BJ (cell line): ENCODE measurements at places on chromosomes 12 and 14.

- DNase-seq = no peak
Observed at GRCh38 chr14:101350021-101350420, 211.3 kb upstream of the DIO3 start.

DNA sequence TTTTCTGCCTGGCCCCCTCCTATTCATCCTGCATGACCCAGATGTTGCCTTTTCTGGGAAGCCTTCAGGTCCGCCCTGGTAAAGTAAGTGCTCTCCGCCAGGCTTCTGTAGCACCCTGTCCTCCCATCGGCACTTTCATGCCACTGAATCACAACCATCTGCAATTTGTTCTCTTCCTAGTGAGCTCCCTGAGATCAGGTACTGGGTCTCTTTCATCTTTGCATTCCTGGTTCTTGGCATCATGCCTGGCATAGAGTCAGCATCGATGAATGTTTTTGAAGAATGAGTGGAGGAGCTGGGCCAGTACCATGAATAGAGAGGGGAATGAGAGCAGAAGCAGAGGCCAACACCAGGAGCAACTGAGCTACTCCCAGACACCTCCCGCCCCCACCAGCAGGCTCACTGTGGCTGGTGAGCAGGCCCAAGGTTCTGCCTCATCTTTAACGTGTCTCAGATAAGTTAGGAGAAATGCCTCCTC lies 13.1 kb downstream of the ZDHHC22 start:
- DNase-seq = no peak

GRCh38 chr12:64450711-64451486 lies 1.0 kb upstream of the TBK1 start:
- DNase-seq = no peak

DNA sequence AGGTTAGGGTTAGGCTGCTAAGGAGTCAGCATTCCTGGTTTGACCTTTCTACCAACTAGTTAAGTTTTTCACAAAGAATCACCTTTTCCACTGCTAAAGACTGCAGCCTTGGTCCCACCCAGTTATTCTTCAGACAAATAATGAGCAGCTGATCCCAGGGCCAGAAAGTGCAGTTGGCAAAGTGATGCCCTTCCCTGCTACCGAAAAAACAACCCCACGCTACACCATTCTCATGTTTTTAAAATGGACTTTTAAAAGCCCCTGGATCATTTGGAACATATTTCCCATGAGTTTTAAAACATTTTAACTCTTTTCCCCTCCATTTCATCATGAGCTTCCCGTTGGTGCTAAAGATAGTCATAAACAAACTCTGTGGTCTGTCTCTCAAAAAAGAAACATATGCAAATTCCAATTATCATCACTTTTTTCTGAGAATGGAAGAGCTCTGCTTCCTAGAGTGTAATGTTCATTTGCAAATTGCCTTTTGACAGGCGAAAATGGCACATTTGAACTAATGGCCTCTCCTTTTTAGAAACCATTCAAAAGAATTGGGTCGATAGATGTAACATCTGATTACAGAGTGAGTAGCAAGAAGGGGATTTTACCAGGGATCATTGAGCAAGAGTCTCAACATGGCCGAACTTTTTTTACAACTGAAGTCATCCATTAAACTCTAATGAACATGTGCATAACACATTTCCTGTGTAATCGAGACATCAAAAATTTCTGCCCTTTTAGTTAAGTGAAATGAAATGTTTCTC lies 129.3 kb upstream of the RAP1B start:
- peak; percentile 92 for DNase-seq

GRCh38 chr12:72889791-72890190 lies 617.6 kb downstream of the TRHDE start:
- no peak for DNase-seq

GRCh38 chr14:47438650-47439140 lies 236.7 kb downstream of the MDGA2 start:
- no peak for DNase-seq

DNA sequence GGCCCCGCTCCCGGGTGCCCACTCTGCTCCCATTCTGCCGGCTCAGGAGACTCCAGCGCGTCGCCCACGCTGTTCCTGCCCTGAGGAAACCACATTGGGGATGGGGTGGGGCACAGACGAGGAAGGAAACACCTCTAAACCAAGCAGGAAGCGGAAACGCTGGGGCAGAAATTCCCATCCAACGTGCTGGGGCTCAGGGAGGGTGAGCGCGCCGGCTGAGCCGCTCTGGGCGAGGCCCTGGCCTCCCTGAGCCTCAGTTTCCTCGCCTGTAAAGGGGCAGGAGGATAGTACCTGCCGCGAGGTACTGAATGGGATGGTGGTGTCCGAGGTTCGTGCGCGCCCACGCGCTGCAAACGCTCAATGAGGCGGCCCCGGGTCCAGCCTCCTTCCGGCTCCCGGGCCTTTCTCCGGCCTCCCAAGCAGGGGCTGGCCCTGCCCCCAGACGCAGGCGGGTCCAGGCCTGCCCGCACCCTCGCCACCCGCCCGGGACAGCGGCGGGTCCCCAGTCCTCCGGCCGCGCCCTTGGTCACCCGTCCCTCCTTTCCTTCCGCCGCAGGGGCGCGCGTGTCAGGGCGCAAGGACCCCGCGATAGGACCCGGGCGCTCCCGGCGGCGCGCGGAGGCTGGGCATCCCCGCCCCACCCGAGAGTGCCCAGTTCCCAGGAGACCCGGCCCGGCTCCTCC lies 673 bp downstream of the BEGAIN start:
- DNase-seq = no peak

DNA sequence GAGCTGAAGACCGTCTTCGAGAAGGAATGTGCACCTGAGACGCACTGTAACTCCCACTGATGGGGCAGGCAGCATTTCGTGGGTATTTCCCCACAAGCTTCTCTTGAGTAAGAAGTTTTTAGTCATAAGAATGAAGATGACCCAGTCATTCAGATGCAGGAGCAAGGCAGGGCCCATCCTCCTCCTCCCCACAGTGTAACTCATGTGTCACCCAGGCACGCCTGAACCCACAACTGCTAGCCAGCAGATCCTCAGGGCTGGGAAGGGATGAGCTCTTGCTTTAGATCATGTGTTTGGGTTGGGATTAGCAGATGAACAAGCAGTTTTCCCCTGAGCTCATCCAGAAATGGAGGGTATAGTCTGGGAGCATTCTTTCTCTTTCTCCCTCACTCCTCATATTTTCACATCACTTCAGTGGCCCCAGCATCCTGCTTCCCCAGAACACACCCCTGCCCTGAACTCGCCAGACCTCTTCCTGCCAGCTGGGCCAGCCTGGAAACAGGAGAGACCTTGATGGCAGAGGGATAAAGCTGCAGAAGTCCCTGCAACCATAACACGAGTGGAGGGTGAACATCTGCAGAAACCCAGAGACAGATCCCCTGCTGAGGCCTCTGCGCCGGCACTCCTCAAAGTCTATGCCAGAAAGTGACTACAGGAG lies 73.3 kb downstream of the B4GALNT3 start:
- DNase-seq = peak; percentile 49

DNA sequence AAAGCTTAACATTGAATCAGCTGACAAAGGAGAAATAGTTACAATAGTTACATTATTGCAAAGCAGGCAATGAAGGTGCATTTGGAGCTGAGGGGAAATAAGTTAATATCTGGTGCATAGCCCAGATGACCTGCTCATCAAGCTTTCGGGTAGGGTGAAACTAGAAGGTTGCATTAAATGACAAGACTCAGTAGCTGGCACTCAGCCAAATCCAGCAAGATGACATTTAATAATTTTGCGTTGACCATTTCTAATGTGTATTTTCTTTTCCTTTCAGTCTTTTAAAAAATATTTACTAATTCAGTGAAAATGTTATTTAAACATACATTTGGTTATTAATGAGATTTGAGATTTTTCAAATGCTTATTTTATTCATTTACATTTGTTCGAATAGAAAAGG lies 188.6 kb downstream of the SLC5A8 start:
- no peak for DNase-seq

- peak; percentile 83 for DNase-seq
Observed at GRCh38 chr14:23062002-23062401, 4.7 kb upstream of the CDH24 start.

GRCh38 chr12:29208060-29208459 lies 59.0 kb downstream of the FAR2 start:
- DNase-seq = no peak

- no peak for DNase-seq
Observed at GRCh38 chr14:69027242-69027913, 48.3 kb upstream of the ACTN1 start.

GRCh38 chr14:76412501-76412900 lies 36.6 kb downstream of the ESRRB start:
- no peak for DNase-seq

GRCh38 chr14:26636561-26636960 lies 38.7 kb upstream of the NOVA1 start:
- no peak for DNase-seq

GRCh38 chr14:37903343-37904191 lies 304.1 kb upstream of the SSTR1 start:
- no peak for DNase-seq

DNA sequence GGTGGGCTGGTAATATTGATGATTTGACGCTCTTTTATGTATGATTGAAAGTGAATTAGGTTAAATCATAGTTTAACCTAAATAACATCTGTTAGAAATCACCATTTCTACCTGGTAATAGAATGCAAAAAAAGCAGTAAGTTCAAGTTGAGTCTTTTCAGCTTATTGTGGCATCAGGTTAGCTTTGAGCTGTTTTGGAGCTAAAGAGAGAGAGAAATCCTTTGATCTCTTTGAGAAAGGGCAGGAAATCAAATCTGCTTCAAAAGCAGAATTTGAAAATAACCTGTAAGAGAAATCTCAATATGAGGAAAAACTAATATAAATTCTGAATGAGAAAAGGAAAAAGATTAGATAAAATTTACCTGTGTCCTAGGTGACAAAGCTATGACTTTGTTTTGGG lies 62.2 kb downstream of the CKB start:
- no peak for DNase-seq

DNA sequence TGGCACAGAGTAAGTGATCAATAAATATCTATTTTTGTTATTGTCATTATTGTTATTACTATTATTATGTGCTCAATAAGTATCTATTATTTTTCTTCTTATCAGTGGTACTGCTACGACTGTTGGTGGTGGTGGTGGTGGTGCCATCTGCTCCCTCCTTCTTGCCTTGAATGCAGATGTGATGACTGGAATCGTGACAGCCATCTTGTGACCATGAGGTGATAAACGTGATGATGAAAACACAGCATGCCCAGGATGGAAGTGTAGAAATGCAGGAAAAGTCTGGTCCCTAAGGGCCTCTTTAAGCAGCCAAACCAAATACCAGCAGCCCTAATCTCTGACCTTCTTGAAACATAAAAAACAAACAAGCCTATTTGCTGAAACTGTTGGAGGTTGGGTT lies 22.4 kb downstream of the SLC6A12 start:
- DNase-seq = no peak
